ENCODE measurements at places on chromosomes 7 and 10.

GRCh38 chr10:75696536-75696935 lies 265.1 kb downstream of the LRMDA start:
- DNase-seq = no peak

GRCh38 chr10:132419538-132420468 lies 22.8 kb downstream of the PWWP2B start:
- DNase-seq = no peak

- no peak for DNase-seq
These were observed 18.6 kb downstream of the PDE6C start for GRCh38 chr10:93630625-93631557.

GRCh38 chr10:71089162-71089561 lies 123.2 kb upstream of the UNC5B start:
- DNase-seq = no peak

DNA sequence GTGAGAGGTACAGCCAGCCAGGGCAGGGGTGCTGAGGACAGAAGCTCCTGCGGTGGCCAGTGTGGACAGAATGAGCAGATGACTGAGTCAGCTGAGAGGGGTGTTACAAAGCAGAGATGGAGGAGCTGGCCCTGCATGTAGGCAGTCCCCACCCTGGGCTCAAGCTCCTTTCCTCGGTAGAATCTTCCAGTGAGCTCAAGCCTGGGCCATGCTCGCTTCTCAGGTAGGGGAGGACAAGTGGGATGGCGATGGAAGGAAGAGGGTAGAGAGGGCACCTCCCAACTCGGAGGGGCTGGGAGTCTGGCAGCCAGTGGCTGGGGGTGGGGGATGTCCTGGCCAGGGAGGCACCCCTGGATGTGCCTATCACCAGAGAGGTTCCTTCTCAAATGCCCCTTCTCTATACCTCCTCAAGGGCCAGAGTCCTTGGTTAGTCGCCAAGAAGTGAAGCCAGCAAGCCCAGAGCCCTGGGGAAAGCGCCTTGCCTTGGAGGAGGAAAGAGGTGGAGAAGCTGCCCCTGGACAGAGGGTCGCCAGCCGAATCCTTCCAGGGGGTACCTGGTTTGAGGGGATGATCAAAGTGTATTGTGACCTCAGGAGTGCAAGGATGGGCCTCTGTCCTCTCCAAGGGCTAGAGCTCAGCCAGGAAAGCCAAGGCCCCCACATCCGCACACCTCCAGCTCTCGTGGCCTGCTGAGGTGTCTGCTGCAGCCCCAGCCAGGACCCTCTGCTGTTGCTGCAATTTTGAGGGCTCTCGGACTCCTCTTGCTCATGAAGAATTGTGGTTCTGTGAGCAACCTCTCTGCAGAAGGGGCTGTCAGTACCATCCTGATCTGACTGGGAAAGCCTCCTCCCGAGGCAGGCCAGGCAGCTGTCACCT lies 88.6 kb upstream of the MACROH2A2 start:
- DNase-seq = no peak

DNA sequence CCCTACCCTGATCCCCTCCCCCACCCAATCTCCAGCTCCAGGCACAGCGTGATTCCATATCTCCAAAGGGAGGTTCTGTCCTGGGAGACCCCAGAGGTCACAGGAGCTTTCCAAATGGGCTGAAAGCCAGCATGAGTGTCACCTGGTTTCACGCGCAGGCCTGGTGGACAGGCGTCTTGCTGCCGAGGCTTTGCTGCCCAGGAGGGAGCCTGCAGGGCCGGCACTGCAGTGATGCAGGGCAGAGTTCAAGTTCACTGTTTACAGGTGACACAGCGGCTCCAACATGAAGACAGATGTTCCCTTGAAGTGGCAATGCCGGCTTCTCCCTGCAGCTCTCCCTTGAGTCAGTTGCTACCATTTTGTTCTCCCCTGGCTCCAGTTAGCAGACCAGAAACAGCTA lies 104.3 kb downstream of the TCERG1L start:
- DNase-seq = no peak

All from cardiac fibroblast (primary cell).